GM13977 (cell line): ENCODE measurements at places on chromosomes 11 and 22.

- DNase-seq: no peak
Measured at GRCh38 chr11:134433806-134434205, 21.8 kb upstream of the B3GAT1 start.

- no peak for DNase-seq
Measured at GRCh38 chr22:32328306-32329201, 29.1 kb upstream of the RFPL3 start.

- DNase-seq: no peak
Measured at GRCh38 chr11:26188554-26188953, 143.4 kb upstream of the ANO3 start.

GRCh38 chr22:25057013-25057881 is 104.7 kb downstream of the KIAA1671 start:
- DNase-seq: peak; percentile 70

GRCh38 chr11:44986315-44986714 is 35.6 kb upstream of the TP53I11 start:
- no peak for DNase-seq

- DNase-seq: no peak
Measured at GRCh38 chr11:67489885-67490726, 7.3 kb downstream of the AIP start.

DNA sequence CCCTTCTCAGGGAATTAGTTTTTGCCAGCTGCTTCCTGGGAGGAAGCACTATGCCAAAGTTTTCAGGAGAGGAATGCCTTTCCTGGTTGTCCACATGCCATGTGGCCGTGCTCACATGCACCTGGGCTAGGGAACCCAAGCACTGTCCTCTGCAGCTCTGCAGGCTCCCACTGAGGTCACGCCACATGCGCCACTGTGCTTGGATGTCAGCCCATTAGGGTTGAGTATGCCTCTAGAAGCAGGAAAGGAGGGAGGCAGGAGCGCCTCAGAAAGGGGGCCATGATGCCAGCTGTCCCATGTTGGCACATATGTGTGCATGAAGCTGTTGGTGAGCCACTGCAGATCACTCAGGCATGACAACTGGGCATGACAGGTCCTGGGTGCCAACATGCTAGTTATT is 81.6 kb upstream of the SUSD2 start:
- no peak for DNase-seq

DNA sequence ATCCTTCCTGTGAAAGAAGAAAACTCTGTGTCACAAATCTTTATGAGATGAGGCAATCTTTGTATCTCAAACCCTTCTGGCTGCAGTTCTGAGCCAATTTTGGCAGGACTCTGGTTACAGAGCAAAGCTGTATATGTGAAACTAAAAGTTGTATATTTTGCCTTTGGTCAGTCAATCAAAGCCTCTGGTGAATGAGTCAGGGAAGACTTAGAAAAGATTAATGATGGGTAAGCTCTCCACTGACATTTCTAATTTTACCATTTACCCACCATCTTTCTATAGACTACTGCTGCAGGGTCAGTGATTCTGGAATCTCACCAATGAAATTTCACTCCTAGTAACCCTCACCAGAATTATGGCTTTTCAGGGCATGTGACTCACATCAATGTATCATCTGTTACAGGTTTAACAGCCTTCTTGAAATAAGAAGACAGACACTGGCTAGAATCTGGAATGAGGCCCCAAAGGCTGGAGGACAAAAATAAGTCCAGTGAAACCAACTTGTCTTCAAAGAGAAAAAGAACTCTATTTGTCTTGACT is 43.3 kb downstream of the USP35 start:
- no peak for DNase-seq

DNA sequence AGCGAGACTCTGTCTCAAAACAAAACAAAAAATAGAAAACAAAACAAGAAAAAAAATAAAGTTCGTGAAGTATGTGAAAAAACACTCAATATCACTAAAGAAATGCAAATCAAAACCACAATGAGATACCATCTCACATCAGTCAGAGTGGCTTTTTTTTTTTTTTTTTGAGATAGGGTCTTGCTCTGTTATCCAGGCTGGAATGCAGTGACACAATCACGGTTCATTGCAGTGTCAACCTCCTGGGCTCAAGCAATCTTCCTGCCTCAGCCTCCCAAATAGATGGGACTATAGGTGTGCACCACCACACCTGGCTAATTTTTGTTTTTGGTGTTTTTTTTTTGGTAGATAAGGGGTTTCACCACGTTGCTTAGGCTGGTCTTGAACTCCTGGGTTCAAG is 37.5 kb downstream of the ATG16L2 start:
- no peak for DNase-seq

DNA sequence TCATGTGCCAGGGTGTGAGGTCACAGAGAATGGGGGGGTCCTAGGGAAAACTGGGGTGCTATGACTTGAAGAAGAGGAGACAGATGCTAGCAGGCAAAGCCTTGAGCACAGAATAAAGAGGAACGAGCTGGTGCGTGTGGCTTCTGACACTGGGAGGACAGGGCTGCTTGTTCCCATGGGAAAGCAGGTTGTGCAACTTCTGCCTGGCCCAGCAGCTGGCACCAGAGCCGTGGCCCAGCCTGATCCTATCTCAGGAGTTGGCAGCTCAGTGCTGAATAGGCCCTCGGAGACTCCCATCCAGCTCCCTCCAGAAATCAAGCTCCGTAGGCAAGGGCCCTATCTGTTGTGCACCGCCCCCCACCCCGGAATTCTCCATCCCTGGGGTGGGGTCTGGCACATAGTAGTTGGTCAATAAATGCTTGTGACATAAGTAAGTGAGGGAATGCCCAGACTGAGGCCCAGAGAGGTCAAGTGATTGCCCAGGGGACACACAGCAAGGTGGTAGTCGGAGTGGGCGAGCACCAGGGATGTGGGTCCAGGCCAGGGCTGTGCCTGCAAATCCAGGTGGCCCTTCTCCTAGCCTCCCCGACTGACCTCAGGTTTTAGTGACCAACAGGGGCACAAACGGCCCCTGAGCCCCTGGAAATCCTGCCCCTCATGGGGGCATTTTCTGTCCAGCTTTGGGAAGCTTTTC is 19.5 kb upstream of the FADD start:
- DNase-seq: no peak

- DNase-seq: no peak
Measured at GRCh38 chr11:95229199-95229992, 1.6 kb downstream of the SESN3 start.

DNA sequence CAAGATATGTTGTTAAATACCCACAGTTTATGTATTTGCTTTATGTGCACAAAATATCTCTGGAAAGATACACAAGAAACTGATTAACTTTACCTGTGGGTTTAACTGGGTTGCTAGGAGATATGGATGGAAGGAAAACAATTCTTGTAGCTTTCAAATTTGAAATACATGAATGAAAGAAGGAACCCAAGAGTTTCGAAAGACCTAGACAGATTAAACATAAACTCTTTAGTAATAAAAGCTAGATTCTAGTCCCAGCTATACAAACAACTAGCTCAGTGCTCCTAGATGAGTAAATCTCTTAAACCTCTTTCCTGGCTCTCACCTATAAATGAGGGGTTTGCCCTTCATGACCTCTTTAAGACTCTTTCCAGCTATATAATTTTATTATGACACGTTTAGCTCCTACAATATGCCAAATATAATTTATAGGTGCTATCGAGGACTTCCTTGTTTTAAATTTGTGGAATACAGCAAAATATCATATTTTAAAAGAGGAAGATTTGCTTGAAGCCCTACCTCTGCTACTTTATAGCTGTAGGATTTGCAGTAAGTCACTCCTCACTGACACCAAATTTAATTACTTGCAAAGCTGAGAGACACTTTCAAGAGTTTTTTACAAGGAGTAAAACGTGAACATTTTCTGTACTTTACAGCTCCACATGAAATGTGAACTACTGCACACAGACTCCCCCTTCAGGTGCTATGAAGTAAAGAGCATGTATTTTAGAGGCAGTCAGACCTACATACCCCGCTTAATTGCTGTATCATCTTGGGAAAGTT is 50.7 kb downstream of the RRAS2 start:
- DNase-seq: peak; percentile 22

- no peak for DNase-seq
Measured at GRCh38 chr22:36733271-36733670, 29.7 kb upstream of the CACNG2 start.

DNA sequence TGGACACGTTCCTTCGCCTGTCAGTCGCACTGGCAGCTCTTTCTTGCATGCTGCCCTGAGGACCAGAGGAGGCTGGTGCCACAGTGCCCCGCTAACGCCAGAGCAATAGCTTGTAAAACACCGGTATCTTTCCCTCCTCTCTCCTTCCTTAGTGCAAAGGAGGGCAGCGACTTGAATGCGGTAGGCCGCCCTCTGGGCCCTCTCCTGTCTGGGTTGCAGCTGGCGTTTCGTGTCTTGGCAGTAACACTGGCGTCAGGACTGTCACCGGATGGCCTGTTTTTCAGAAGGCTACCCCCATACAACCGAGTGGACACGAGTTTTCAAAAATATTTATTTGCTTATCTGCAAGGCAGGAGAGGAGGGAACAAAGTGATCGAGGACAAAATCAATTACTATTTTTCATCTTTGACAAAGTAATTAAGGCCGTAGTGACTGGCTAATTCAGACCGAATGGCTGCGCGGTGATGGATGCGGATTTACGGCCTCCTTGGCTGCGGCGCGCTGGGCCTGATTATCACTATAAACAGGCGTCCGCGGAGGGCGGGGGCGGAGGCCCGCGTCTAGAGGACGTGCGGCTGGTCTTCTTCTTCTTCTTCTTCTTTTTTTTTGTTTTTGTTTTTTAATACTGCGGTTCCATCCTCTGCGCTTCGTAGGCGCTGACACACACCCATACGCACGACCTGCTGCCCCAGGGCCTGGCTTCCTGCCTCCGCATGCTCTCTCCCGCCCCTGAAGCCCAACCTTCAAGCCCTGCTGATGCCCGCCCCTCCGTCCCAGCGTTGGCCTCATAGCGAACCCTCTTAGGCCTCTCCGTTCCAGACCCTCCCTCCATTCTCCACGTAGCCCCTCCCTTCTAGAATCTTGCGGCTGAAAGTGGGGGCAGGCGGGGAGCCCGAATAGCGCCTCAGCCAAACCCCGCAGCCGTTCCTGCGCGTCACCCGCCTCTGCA is 2.9 kb upstream of the SLC6A5 start:
- DNase-seq: peak; percentile 28

- peak; percentile 68 for DNase-seq
Measured at GRCh38 chr11:1772270-1773130, 8.8 kb upstream of the CTSD start.

GRCh38 chr11:43269254-43269918 is 42.4 kb upstream of the API5 start:
- no peak for DNase-seq
